Effector CD8-positive, alpha-beta T cell (primary cell): ENCODE measurements at places on chromosomes 6 and 20.

- DNase-seq: no peak
Measured at GRCh38 chr6:118316796-118317384, 231.2 kb upstream of the PLN start.

DNA sequence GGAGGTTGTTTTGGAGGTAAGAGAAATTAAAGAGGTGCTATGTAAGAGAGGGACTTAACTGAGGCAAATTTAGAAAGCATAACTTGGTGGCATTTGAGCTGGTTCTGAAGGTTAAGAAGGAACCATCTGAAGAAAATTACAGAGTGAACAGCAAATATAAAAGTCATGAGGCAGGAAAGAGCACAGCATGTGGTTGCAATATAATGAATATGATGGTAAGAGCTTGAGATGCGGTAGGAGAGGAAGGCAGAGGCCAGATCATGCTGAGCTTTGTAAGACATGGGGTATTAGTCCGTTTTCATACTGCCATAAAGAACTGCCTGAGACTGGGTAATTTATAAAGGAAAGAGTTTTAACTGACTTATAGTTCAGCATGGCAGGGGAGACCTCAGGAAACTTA lies 279.1 kb downstream of the UTRN start:
- no peak for DNase-seq

- no peak for DNase-seq
Measured at GRCh38 chr6:144036835-144037195, 28.8 kb upstream of the PLAGL1 start.

DNA sequence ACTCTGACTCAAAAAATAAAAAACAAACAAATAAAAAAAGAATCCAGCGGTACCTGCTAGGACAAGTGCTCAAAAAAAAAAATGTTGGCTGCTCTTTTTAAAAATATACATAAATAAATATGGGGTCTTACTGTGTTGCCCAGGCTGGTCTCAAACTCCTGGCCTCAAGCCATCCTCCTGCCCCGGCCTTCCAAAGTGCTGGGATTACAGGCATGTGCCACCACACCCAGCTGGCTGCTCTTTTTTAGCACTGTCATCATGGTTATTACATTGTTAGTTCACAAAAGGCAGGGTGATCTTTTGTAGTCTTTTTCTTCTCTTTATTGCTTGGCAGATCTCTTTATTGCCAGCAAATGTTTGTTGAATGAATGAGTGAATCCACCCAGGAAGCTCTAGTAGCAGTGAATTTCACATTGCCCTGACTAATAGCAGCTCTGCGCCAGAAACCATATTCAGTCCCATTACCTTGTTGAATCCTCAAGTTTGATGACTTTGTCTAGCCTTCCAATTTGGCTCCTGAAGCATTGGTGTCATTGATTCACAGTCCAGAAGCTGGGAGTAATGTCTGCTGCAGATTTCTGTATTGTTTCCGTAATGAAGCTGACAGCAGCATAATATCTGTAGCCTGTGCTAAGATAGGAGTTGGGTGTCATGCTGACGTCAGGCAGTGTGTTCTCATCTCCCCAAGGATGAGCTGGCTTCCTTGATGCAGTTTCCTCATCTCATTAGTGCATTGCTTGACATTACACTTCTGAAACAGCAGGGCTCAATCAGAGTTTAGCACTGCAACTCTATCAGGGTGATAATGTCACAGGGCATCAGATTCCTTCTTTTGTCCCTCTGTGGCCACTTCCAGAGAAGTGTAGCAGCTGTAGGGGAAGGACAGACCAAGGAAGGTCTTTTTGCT lies 84.9 kb upstream of the TGM3 start:
- DNase-seq: no peak

DNA sequence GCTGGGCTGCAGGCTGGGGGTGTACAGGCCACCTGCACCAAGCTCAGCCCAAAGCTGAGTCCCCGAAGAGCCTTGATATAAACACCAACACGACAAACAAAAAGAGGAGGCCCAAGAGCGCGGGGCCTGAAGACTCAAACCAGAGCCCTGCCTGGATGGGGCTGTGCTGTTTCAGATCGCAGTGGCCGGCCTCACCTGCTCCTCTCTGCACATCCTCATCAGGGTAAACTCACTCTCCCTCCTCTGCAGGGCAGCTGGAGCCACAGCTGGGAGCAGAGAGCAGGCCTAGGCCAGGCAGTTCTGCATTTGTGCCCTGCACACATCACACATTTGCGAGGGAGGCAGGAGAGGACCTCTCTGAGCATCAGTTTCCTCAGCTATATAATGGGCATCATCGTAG lies 3.7 kb upstream of the RBM38 start:
- DNase-seq: no peak
